D721Med (cell line): ENCODE measurements at places on chromosomes 4 and X.

- DNase-seq, result no peak
These were observed 490 bp downstream of the RWDD4 start for GRCh38 chr4:183658362-183659028.

DNA sequence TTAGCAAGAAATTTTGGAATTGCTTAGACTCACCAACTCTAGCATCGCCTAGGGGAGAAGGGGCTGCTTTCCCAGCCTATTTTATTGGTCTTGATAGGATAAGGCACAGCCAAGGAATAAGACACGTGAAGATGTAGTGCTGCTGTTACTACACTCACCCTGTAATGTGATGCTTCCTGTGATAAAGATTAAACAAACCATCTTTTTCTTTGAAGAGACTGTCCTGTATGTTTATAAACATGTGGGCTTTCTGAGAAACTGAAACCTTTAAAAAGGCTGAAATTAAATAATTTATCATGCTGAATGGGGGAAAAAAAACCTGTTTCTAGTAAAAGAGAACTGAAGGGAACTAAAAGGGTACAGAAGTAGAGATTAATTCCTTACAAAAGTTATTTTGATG, 13.2 kb downstream of the TAPT1 start:
- DNase-seq, result no peak

DNA sequence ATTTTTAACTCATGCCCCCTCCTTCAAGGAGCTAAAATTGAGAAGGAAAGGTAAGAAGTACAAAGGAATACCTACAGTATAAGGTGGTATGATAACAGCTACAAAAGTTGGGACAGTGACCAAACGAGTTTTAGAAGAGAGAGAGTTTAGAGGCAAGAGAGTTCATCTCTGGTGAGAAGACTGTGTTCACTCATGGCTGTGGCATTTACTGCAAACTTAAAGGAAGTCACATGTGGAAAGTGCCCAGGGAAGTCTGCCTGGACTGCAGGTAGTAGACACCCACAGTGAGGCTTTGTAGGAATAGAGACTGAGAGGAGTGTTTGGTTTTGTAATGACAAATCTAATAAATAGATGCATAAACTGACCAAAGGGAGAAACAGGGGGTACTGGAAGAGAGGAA, 493.5 kb downstream of the IL15 start:
- no peak for DNase-seq

DNA sequence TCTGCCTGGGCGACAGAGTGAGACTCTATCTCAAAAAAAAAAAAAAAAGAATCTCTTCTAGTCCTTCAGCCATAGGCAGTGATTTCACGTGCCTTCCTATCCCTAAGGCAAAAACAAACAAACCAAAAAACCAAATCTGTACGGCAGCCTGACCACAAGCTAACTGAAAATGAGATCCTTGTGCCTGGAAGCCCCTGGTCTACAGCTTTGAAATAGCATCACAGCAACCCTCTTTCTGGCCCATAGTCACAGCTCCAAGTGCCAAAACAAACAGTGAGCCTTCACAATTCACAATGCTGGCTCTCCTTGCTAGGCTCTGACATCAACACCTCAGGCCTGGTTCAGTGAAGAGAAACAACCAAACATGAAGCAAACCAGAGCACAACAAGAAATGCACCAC, 46.1 kb downstream of the TMEM150C start:
- DNase-seq, result no peak

DNA sequence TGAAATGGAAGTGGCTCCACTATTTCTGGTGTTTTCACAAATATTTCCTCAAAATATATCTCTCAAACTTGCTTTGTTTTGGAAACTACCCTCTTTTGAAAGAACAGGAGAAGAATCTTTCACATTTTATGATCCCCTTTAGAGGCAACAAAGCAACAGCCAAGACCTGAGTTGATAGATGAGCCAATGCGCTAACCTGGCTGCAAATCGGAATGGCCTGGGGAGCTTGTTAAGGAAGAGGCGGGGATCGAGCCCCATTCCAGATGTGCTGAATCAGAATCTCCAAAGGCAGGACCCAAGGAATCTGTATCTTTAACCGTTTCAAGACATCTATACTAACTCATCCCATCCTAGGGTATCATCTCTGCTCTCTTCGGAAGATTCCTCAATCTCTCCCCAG, 181.3 kb downstream of the GPC3 start:
- no peak for DNase-seq

GRCh38 chr4:110704748-110705439, 82.0 kb upstream of the PITX2 start:
- no peak for DNase-seq

DNA sequence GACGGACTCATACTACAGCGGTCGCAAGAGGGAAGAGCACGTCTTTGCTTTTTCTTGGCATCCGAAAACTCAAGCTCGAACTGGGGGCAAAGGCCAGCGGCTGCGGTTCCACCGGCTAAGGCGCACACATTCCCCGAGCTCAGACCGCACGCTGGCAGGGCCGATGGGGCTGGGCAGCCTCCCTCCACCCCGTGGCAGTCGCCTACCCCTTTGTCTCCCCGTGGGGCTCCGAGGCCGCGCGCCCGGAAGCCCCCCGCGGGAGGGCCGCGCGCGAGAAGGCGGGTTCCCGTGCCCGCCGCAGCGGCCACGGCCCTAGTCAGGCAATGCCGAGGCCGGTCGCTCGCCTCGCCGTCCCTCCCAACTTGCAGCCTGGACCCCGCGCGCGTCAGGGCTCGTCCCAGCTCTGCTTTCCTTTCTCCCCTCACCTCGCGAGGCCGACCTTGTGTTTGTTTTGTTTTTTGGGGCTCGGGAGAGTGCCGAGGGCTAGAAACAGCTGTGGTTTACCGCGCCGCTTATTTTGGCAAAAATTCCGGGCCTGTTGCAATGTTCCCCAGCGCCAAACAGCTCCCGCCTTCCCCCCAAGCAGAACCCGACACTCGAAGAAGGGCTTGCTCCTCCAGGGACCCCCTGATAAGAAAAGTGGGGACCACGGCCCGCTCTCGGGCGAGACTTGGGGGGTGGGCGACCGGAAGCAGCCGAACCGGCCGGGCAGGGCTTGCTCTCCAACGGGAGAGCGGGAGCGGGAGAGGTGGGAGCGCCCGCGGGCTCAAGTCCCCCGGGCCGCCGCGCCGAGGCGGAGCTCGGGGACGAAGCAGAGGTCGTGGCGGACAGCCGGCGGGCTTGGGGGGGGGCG, 561 bp upstream of the N4BP2 start:
- DNase-seq, result no peak

DNA sequence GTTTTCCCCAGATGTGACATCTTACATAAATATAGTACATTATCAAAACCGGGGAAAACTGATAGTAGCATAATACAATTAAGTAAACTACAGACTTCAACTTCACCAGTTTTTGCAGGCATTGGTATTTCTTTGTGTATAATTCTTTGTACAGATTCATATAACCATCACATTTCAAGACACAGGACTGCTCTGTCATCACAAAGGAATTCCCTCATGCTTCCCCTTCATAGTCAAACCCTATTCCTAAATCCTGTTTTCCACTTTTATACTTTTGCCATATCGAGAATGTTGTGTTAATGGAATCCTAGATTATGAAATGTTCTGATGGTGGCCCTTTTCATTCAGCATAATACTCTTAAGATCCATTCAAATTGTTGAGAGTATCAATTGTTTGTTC, 36.0 kb downstream of the STIM2 start:
- DNase-seq, result no peak

- DNase-seq, result no peak
These were observed 864.9 kb upstream of the SLIT2 start for GRCh38 chr4:19386786-19387185.

- no peak for DNase-seq
These were observed 180.1 kb downstream of the SMIM20 start for GRCh38 chr4:26094076-26094475.

GRCh38 chr4:21167711-21168110, 467.5 kb downstream of the PACRGL start:
- no peak for DNase-seq

- no peak for DNase-seq
These were observed 191.1 kb upstream of the FAT4 start for GRCh38 chr4:125123570-125124109.

DNA sequence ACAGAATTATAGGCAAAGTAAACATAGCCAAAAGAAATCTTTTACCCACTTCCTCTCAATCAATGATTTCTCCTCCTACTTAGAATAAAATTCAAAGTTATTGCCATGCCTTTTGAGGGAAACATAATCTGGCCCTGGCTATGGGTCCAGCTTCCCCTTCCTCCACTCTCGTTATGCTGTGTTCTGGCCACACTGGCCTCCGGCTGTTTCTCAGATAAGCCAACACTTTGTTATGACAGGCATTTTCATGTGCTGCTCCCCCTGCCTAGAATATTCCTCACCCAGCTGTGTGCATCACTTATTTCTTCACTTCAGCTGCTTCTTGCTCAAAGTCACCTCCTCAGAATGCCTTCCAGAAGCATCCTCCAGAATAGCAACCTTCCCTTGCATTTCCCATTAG, 386.6 kb upstream of the AADAT start:
- no peak for DNase-seq

DNA sequence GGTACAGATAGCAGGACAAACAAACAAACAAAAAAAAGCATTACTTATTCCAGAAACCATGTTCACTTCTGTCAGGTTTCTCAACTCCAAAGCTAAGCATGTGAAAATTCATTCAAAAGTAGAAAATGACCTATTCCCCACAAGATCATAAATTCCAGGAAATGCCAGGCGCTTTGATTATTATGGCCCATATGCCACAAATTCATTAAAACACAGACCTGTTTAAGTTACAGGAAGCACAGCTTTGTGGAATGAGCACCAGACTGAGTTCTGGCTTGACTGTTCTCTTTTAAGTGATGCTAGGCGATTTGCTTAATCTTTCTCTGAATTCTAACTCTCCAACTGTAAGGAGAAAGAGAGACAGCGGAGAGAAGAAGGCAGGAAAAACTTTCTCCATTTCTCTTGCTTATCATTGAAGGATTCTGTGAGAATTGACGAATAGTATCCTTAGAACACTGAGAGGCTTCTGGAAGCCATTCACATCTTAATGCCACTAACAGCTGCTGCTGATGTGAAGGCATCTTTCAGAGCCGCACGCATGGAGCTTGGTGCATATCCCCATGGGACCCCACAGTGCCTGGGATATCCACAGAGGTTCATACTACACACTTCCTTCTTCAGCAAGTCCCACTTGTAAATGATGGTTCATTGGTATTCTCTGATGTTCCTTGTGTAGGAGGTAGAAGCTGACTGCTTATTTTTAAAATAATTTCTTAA, 138.0 kb downstream of the ZNF674 start:
- DNase-seq, result no peak

DNA sequence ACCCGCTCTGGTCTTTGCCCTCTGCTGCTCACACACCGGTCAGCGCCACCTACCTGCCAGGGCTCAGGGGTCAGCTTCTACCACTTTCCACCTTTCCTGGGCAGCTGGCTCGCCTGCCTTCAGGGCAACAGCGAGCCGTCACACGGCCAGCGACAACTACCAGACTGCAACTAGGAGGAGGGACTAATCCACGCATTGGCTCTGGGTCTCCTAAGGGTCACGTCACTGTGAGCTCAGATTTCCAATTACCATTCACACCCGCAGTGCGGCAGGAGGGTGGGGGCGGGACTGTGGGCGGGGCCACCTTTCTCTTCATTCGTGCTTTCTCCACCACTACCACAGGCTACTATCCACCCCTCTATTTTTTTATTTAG, at the start of gene BEX5:
BEX5 (minus strand) TSS at position 172 of the 374 bp plus-strand sequence. CDS start 1,712 bp downstream, outside the sequence.
- no peak for DNase-seq

DNA sequence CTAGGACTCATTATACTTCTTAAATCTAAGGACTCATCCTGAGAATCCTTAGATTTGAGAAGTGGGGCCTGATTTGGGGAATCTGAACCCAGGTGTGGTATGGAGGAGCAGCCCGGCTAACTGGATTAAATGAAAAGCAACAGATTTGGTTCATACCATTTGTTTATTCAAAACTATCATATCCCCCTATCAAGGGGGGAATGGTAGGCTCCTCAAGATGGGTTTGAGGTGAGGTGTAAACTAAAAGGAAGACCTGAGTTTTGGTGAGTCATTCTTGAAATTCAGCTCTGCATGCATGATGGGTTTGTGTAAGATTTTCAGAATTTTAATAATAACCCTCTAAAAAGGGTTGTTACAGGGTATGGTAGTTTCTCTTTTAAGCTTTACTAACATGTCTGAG, 53.4 kb downstream of the CASP6 start:
- no peak for DNase-seq

GRCh38 chrX:13293700-13294099, 26.2 kb downstream of the ATXN3L start:
- DNase-seq, result no peak

DNA sequence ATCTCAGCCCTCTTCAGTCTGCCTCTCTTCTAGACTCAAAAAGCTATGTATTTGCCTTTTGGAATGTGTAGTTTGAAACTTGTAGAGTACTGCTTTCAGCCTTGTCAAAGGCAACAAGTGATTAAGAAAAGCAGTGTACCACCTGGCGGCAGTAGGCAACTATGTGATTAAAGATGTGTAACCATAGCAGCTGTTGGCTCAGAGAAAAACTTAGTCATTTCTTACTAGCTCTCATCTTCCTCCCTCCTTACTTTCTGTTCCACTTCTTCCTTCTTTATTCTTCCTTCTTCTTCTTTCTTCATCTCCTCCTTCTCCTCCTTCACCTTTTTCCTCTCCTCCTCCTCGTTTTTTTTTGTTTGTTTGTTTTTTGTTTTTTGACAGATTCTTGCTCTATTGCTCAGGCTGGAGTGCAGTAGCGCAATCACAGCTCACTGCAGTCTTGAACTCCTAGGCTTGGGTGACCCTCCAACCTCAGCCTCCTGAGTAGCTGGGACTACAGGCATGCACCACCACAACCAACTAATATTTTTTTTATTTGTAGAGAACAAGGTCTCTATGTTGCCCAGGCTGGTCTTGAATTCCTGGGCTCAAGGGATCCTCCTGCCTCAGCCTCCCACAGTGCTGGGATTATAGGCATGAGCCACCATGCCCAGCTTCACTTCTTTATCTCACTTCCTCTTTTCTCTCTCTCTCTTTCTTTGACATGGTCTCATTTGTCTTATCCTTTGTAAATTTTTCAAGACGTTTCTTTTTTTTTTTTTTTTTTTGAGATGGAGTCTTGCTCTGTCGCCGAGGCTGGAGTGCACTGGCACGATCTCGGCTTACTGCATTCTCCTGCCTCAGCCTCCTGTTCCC, 32.6 kb downstream of the ABHD18 start:
- no peak for DNase-seq

DNA sequence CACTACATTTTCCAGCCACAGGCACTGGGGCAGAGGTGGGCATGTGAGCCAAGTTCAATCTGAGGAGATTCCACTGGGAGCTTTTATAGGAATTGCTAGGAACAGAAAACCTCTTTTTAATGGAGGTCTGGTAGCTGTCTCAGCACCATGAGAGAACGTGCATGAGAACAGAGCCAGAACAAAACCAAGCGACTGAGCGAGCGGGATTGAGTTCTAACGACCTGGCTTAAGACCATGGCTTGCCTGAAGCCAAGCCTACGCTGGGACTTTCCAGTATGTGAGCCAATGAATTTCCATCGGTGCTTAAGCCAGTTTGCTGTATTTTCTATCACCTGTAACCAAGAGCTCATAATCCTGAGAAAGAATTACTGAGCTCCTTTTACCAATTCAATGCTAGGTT, 183.7 kb downstream of the NR3C2 start:
- no peak for DNase-seq

- DNase-seq, result no peak
These were observed 66.3 kb downstream of the KCNIP4 start for GRCh38 chr4:21882051-21882839.

GRCh38 chr4:8039290-8039689, 99.6 kb upstream of the AFAP1 start:
- DNase-seq, result no peak
